ENCODE measurements at places on chromosomes 3 and 15. TPM values are rescaled to one million over a fixed set of nuclear protein-coding genes. Genes with fewer than 3 reads are reported as not detected.

C3orf70 gene
- polyA plus RNA-seq, result 0.13 TPM

CYP19A1 gene
- 4.7 TPM for polyA plus RNA-seq

ADAMTS7 gene
- 0.32 TPM for polyA plus RNA-seq

VPS13C gene
- polyA plus RNA-seq, result 9.8 TPM

Measured in psoas muscle (tissue), 8 donors.